Left colon (tissue), 2 donors: ENCODE measurements at places on chromosomes 2 and 18. TPM values are rescaled to one million over a fixed set of nuclear protein-coding genes. Genes with fewer than 3 reads are reported as not detected.

DNA sequence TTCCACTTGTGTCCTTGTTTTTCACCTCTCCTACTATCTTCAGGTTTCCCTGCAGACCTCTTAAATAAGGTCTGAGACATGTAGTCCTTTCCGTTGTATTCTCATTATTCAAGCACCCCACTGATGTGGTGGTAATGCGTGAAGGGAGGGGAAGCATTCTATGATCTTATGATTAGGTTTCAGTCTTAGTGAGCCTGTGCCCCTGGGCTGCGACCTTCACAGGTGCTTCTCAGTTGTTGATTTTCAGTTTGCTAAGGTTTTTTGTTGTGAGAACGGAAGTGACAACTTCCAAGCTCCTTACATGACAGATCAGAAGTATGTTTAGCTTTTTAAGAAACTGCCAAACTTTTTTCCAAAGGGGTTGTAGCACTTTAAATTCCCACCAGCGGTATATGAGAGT is 41.3 kb downstream of the VPS54 start:
- no peak for DNase-seq

GRCh38 chr2:46976556-46977279 is 61.1 kb upstream of the MCFD2 start:
- no peak for DNase-seq

- no peak for DNase-seq
These were observed at the start of gene OTOF for GRCh38 chr2:26477911-26478253. OTOF (minus strand) TSS chr2:26478124.

DNA sequence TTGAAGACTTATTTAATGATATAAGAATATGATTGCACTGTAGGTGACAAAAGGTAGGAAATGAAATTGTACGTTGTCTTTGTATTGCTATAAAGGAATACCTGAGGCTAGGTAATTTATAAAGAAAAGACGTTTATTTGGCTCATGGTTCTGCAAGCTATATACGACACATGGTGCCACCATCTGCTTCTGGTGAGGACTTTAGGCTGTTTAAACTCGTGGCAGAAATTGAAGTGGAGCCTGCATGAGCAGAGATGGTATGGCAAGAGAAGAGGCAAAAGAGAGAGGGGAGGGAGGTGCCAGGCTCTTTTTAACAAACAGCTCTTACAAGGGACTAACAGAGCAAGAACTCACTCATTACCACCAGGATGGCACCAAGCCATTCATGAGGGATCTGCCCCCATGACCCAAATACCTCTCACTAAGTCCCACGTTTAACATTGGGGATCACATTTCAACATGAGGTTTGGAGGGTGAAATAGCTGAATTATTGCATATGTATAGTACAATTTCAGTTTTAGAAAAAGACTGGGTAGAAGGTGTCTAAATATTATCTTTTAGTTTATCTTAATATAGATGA is 86.8 kb downstream of the GULP1 start:
- no peak for DNase-seq

DNA sequence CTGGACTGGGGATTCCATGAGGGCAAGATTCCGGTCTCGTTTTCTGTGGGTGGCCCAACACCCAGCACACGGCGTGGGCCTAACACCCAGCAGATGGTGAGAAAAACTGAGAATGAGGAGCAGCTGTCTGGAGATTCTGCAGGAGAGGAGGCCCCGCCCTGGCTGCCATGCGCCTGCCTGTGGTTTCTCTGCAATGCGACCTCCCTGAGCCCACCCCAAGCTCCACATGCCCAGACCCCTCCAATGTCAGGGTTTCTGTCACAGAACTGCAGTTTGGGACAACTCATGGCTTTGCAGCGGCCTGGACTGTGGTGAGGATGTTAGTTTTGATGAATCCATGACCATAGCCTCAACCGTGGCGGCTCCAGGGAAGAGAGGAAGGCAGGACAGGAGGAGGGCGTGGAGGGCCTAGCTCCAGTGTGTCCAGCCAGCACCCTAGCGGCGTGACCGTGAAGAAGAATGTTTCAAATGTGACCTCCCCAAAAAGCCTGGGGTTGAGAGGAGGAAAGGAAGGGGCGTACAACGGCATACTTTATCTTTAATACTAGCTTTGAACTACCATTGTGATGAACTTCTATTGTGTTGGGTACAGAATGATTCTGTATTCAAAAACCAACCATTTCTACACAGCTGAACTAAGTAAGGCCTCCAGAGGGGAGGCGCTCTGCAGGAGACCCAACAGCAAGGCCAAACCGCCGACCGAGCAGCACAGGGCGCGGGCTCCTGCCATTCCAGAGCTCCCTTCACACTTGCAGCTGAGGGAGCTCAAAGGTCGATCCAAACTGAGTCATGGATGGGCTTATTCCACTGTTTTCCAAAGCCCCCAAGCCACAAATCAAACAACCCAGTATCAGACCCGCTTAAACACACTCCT is 3.4 kb downstream of the PXDN start:
- DNase-seq: no peak

GRCh38 chr2:68390586-68390985 is 25.5 kb downstream of the PLEK start:
- DNase-seq: no peak

DNA sequence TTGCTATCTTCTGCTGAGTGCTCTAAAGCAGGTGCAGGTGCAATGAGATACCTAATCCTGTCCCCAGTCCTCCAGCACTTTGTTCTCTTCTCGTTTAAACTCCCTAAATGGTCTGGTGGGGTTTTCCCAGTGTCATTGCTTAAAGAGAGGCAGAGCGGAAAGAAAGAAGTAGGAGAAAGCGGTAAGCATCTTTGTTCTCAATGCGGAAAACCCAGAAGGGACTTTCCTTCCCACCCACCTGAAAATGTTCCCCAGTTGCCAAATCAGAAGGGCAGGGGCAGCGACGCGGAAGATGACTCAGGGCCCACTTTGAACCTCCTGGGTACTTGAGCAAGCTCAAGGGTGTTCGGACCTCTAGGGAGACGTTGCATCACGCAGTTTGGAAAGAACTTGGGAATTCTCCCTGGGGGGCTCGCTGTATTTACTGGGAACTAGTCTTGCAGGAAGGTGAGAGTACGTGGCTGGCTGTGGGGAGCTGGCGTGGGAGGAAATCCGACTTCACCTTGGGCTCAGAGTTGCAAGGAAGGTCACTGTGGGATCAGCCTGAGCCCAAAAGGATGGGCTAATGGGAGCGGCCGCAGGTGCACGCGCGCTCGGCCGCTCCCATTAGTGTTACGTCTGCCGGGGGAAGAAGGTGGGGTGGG is 589 bp upstream of the SGPP2 start:
- DNase-seq: no peak

GRCh38 chr2:239370876-239371725 is 29.7 kb downstream of the HDAC4 start:
- DNase-seq: peak; percentile 20

DNA sequence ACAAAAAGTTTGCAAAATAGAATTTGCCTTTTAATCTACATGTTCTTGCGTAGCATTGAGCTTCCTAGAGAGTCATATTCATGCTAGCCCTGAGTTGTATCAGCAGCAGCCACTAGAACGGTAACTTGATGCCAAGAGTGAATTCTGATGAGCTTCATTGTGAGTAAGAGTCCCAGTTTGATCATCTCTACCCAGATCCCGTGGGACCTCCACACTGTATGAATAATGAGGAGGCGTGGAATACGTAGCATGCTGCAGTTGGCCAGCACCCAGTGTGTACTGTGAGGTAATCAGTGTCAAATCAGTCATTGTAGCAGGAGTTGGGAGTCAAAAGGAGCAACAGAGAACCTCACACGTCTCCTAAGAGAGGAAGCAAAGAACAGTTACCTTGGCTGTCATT is 197.9 kb downstream of the NEDD4L start:
- no peak for DNase-seq

DNA sequence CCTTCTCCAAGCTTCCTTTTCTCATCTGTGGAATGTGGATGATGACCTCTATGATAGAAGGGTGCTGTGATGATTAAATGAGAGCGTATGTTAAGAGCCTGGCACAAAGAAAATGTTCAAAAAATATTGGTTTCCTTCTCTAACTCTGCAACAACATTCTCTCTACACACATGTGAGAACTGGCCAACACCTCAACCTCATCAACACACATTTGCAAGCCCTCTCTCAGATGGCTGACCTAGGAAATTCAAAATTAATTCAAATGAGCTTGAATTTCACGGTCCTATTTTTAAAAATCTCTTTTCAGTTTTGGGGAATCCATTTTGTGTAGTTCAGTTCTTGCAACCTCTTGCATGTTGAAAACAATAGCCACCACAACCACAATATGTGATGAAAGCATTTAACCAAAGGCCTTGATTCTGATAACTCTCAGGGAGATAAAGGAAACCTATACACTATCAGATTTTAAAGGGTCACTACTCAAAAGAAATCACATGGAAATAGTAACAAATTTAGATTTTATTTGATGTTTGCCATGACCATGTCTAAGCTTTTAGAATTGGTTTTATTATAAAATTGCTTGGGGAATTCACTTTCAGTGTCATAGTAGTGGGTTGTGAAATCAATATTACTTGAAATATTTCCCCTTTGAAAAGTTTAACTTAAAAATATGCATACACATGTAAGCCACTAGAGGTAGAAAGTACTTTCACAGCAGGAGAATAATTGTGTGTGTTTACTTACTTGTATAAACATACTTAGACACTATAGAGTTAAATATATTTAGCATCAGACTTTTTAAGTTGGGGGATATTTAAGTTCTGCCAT is 16.6 kb upstream of the NABP1 start:
- DNase-seq: no peak

- no peak for DNase-seq
These were observed 39.4 kb downstream of the STEAP3 start for GRCh38 chr2:119263025-119263424.

DNA sequence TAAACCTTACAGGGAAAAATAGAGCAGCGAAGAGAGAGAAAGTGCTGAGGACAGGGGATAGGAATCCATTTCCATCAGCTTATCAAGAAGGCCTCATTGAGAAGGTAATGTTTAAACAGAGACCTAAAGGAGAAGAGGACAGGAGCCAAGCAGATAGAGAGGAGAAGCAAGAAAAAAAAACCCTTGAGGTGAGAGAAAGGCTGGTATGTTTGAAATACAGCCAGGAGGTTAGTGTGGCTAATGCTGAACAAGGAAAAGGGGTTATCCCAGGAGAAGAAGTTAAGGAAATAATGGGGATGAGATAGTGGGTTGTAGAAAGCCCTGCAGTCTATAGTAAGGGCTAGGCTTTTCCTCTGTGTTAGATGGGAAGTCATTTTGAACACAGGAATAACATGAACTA is 90.8 kb downstream of the GRB14 start:
- DNase-seq: no peak

DNA sequence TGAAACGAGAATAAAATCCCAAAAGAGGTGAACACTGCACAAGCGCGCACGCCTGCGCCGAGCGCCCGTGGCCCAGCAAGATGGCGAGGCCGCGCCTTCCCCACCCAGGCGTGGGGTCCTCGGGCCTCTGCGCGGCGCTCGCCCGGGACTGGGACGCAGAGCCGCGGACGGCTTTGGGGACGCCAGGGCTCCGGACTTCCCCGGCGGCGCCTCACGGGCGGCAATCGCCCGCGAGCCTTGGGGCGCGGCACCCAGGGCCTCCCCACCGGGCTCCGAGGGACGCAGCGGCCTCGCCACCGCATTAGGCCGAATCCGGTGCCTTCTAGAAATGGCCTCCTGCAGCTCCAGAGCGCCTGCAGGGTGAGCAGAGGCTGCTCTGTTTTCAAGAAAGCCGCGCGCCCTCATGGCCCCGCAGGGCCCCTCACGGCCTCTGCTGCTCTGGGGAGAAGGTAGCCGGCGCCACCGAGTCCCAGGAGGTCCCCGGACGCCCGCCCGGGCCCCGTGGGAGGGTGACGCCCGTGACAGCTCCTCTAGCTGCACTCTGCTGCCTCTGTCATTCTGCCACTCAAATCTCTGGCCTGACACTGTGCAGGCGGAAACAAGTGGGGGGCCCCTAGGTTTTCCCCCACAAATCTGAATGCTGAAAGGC is 35.9 kb upstream of the POMC start:
- DNase-seq: no peak

DNA sequence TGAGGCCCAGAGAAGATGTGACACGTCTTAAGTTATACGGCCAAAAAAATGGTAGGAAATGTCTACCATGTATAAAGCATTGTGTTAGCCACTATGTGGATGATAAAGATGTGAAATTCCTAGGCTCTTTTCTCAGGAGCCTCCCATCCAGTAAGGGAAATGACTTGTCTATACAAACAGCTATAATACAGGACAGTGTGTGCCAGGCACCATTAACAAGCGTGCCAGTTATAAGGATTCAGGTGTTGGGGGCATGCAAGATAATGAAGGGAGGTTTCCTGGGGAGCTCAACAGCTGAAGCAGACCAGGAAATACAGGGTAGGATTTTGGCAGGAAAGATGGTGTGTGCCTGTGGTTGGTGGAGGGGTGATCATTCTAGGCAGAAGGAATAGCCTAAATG is 37.6 kb downstream of the ALPK2 start:
- no peak for DNase-seq

DNA sequence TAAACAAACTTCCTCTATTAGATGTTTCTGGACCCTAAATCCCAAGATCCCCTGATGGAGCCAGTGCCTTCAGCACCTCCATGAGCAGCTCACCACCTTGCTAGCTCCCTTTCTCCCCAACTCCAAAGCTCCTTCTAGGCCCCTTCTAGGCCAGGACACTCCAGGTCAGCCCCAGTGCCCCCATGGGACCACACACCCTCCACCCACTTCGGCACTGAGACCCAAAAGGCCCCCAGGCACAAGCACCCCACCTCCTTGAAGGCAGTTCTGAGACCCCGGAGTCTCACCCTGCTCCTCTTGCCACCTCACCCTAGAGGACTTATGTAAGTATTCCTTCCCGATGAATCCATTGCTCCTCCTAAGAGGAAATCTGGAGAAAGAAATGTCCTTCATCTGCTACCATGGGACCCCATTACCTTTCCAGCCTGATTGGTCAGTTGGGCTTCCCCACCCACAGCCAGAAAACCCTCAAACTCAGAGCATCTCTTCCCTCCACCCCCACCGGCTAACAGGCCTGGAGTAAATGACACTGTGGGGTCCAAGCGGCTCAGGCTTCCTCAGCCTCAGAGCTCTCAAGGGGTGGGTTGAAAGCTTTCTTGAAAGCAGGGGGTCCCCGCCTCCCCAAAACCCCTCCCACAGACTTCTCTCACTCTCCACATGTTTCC is 9.8 kb upstream of the ARMC9 start:
- no peak for DNase-seq

The CDH2 gene
- 0.98 TPM for total RNA-seq

The DSG1 gene
- total RNA-seq: not detected

The NLRC4 gene
- total RNA-seq: 0.84 TPM

The CEBPZOS gene
- total RNA-seq: 33.9 TPM

The ALKAL2 gene
- total RNA-seq: 1.6 TPM

The HOXD11 gene
- total RNA-seq: 0.37 TPM

The MOCOS gene
- 5.6 TPM for total RNA-seq

The CNTNAP5 gene
- total RNA-seq: not detected

The RNF144A gene
- total RNA-seq: 20.7 TPM

The LTBP1 gene
- 24.8 TPM for total RNA-seq
